ENCODE measurements at places on chromosomes 5 and 9.

GRCh38 chr5:145347026-145347616 is 488.0 kb downstream of the PRELID2 start:
- DNase-seq: no peak

- no peak for DNase-seq
Measured at GRCh38 chr5:149694007-149694406, 36.1 kb upstream of the PPARGC1B start.

- no peak for DNase-seq
Measured at GRCh38 chr9:136441191-136441680, 1.6 kb upstream of the INPP5E start.

DNA sequence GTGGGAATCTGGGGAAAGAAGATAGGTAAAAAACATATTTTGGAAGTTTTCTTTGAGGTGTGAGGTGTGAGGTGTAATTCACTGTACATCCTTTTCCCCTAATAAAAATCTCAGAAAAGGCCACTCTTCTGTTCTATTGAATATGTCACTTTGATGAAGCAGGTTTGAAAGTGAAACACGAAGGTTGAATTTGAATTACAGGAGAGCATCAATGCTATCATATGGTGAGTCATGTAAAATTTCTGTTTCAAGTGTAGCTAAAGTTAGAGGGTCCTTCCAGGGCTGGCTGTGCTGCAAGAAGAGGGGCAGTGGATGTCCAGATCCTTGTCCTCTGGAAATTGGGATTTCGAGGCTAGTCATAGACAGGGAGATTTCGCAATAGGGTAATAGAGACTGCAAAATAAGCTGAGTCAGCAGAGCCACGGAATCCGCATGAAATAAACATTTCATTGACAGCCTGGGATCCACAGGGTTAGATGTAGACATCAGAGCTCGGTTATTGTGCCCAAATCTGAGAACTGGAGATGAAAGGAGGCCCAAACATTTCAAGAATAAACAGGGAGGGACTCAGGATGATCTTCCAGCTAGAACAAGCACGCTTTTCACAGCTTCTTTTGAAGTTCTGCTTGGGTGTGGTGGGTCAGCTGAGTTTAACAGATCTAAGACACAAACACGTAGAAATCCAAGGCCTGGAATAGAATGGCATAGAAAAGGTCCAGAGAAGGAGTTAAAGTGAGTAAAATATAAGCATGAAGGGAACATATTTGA is 194.4 kb upstream of the CDKN2B start:
- DNase-seq: no peak

DNA sequence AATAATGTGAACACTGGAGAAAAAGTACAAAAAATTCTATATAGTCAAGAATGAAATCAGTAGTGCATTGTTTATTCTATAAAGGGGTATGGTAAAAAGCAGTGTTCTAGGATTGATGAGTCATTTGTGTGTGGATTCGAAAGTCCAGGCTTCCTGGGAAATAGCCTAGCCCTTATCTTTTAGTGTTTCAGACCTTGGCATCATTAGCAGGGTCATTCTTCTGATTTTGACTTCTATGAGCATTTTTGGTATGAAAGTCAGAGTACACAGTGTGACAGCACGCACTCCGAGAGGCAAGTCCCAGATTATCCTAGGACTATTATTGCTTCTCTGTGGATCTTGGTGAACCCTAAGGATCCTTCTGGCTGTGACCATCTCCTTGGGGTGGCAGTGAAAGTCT is 16.9 kb downstream of the PCSK5 start:
- no peak for DNase-seq

DNA sequence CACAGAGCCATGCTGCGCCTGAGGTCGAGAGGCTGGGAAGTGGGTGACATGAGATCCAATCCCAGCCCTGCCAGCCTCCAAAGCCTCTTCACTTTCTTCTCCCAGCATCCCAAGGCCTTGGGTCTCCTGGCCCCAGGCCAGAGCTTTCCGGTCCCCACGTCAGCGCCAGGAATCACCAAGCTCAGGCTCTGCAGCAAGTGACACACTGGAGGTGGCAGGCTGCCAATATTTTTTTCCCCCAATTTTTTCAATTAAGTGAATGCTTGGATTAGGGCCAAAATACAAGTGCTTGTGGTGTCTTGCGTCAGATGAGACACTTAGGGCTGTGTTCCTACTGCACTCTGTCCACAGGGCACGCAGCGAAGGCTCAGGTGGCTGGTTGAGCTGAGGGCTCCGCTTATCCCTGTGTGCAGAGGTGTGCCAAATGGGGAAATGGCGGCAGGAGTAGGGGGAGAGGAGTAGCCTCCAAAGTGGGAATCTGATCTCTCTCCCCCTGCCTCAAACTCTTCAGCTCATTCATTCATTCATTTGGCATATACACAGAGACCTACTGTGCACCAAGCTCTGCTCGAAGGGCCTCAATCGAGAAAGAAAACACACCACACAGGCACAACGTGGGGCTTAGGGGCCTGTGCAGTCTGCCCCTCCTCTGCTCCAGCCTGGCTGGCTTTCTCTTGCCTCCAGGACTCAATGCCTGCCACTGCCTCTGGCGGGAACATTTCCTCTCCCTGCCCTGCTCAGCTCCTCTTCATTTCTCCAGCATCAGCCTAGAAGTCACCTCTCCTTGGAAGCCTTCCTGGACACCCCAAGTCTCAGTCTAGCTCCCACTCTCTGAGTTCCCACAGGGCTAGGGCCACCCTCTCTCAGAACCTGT is 16.6 kb downstream of the SH3PXD2B start:
- no peak for DNase-seq

DNA sequence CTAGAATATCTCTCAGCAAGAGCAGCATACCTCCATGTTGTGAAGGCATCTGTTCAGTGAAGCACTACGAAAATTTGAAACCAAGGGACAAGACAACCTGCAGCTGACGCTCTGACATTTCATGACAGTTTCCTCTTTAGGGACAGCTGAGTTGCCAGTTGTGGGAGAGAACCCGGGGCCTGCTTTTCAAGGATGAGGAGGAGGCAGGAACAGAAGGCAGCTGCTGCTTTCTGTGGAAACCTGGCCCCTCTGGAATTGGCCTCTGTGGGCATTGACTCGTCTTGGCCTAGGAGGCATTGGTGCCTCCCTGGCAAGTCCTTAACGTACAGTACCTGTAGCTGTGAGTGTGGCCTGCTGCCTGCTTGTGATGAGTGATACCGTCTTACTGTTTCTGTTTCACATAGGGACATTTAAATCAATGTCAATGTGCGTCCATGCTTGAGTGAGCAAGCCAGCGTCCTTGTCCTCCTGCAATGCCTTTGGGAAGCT is 21.6 kb downstream of the SLC46A2 start:
- no peak for DNase-seq

DNA sequence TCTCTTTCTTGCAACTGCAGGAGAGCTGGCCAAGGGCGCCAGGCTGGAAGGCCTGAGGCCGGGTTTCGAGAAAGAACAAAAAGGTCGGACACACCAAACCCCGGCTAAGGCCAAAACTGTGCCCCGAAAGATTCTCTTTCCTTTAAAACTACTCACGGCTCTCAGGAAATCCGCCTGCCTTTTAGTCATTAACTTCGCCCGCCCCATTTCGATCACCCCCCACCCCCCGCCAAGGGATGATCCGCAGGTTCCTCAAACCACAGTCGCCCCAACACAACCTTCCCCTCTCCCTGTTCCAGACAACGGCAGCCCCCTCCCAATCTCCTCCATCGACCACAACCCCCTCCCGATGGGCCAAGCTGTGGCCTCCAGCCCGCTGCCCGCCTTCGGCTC is 536 bp downstream of the FEM1C start:
- DNase-seq: peak; percentile 53

GRCh38 chr9:24939109-24939850 is 393.6 kb upstream of the IZUMO3 start:
- no peak for DNase-seq

DNA sequence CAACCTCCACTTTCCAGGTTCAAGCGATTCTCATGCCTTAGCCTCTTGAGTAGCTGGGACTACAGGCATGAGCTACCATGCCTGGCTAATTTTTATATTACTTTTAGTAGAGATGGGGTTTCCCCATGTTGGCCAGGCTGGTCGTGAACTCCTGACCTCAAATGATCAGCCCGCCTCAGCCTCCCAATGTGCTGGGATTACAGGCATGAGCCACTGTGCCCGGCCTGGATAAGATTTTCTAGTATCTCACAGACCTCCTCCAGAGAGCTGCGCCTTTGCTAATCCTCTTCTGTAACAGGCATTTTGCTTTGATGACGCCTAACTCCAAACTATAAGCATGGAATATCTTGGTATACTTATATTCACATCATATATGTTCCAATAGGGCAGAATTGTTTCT is 99.4 kb downstream of the FSTL4 start:
- no peak for DNase-seq

GRCh38 chr5:65037831-65038815 is 269.4 kb downstream of the CWC27 start:
- DNase-seq: no peak
